Activated CD4-positive, alpha-beta T cell treated with anti-CD3 and anti-CD28 coated beads for 48 hours (primary cell): ENCODE measurements at places on chromosomes 3 and 15.

GRCh38 chr3:37182816-37183215 lies 8.4 kb upstream of the LRRFIP2 start:
- no peak for DNase-seq

DNA sequence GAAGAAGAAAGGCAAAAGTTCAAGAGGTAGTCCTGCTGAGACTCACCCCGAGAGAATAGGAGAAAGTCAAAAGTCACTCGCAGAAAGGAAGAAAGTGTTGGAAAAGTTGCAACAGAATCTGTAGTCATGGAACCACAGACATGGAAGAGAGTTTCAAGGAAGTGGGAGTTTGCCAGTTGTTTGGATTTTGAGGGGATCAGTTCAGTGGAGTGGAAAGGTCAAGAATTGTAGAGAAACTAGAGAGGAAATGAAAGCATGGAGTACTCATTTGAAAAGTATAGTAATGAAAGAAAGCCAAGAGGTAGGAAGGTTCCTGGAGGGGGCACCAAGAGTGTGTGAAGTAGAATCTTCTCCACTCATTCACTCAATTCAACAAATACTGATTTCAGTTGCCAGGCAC lies 34.7 kb downstream of the SPTSSB start:
- DNase-seq, result no peak

- no peak for DNase-seq
Measured at GRCh38 chr3:111151438-111151837, 79.8 kb downstream of the NECTIN3 start.

DNA sequence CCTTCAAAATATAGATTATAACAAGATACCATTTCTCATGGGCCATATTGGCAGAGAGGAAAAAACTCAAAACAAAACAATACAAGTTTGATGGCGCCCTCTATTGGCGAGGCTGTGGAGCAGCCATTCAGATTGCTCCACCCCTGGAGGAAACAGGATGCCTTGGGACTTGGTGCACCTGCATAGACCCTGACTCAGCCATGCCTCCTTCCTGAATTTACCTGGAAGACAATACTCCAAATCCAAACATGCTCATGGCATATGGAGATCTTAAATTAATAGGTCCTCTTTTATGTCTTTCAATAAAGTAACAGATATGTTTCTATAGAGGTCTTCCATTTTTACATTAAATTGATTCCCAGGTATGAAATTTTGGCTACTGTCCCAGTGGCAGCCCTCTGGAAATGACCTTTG lies 90.0 kb downstream of the APBA2 start:
- peak; percentile 77 for DNase-seq
